Upper lobe of right lung (tissue), 1 donor: ENCODE measurements at places on chromosomes 3 and 15.

DNA sequence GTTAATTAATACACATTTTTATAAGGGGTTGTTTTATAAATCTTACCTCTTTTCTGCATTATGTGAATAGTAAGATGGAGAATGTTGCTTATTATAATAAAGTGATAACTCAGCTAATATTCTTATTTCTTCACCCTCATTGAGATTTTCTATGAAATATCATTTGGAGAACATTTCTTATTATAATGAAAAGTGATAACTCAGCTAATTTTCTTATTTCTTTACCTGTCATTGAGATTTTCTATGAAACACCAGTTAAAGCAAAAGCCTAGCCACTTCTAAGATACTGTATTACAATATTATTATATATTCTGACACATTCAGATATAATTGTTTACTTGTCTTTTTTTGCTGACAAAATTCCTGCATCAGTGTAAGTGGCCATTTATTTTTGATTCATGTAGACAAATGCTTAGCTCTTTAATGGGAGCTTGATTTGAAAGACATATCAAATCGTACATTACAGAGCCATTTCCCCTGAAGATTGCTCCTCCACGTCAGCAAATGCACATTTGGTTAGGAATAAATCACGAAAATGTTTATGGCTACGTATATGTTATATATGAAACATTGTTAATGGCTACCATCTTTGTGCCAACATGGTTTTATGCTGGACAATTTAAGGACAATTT lies 427.5 kb downstream of the CHL1 start:
- no peak for DNase-seq

GRCh38 chr3:44099566-44100297 lies 142.0 kb upstream of the TOPAZ1 start:
- no peak for DNase-seq

DNA sequence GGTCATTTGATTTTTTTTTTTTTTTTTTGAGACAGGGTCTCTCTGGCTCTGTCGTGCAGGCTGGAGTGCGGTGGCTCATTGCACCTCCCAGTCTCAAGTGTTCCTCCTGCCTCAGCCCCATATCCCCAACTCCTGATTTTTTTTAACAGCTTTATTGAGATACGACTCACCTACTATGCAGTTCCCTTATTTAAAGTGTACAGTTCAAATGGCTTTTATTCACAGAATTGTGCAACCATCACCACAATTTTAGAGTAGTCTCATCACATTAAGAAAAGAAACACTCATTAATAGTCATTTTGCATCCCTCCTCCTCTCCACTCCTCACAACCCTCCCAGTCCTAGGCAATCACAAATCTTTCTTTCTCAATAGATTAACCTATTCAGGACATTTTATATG lies 1.9 kb upstream of the TRA2B start:
- no peak for DNase-seq

DNA sequence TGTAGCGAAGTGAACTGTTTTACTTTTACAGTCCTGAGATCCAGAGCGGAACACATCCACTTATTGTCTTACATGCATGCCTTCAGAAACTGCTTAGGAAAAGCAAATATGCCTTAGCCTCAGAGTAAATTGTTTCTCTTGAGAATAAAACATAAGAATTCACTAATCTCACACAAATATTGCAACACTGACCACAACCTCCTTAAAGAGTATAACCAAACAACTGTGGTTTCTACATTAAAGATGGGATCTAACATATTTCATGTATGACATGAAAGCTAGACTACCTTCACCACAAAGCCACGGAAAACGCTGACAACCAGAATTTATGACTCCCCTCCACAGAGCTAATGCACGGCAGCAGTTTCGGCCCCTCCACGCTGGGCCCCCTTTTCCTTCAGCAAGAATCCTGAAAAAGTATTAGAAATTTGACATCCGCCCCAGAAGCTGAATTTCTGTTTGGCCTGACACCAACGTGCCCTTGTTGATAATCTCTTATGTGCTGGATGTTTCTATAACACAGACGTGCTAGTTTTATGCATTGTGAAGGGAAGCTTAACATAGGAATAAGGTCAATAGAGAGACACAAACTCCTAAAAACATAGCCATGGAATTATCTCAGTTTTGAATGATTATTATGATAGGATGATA lies 84.6 kb downstream of the GREM1 start:
- DNase-seq, result no peak

GRCh38 chr15:70432924-70433495 lies 330.3 kb downstream of the UACA start:
- DNase-seq, result no peak

GRCh38 chr3:39132096-39133092 lies 21.0 kb downstream of the CSRNP1 start:
- DNase-seq, result no peak

GRCh38 chr3:128805772-128806171 lies 73.6 kb upstream of the ACAD9 start:
- no peak for DNase-seq

DNA sequence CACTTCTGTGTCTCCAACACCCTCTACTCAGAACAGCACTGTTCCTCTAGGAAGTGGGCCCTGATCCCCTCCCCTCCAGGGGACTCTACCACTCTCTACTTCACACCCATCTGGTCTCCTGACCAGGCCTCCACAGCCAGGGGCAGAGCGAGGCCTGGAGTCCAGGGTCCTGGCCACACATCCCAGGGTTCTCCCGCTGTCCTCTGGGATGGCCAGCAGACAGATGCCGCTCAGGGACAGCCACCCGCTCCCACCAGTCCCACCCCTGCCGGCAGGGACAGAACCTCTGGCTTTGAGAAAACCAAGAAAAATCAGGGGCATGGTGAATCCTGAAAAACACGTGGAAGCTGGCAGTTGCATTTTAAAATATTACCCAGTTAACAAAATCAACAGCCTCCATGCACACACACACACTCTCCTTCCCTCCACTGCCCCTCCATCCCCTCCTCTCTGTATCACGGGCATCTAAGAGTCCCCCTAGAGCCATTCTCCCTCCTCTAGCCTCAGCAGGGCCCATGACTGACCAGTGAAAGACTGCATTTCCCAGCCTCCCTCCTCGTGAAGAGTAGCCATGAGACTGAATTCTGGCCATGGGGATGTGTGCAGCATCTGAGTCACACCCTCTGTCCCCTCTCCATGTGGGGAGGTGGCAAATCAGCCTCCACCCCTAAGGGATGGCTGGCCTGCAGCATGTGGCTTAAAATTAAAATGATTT lies 32.1 kb upstream of the IQSEC1 start:
- DNase-seq, result no peak

GRCh38 chr3:122987736-122988319 lies 39.7 kb downstream of the SEMA5B start:
- DNase-seq, result no peak

GRCh38 chr3:43770426-43771103 lies 79.8 kb downstream of the ABHD5 start:
- peak; percentile 74 for DNase-seq

DNA sequence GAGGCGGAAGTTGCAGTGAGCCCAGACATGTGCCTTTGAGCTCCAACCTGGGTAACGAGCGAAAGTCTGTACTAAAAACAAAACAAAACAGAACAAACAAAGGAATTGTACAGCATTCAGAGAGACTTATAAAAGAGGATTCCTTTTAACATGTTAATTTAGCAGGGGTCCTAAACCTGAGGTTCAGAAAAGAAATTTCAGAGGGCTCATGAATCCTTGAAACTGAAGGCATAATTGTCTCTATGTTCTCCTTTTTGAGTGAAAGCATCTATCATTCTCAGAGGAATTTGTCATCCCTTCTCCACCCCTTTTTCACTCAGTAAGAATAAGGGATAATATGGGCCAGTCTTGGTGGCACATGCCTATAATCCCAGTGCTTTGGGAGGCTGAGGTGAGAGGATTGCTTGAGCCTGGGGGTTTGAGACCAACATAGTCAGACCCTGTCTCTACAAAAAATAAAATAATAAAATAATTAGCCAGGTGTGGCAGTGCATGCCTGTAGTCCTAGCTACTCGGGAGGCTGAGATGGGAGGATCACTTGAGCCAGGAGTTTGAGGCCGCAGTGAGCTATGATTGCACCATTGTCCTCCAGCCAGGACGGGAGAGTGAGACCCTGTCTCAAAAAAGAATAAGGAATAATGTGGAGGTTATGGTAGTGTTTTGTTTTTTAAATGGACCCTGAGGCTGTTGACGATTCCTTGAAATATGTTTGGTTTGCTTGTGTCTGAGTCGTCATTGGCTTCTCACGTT lies 309.1 kb upstream of the C2CD4B start:
- DNase-seq, result no peak

- no peak for DNase-seq
Observed at GRCh38 chr3:116929505-116930222, 220.1 kb downstream of the TUSC7 start.

GRCh38 chr15:91535856-91536500 lies 317.5 kb upstream of the SLCO3A1 start:
- DNase-seq, result no peak

- DNase-seq, result no peak
Observed at GRCh38 chr3:158920371-158920770, 118.5 kb downstream of the MFSD1 start.

DNA sequence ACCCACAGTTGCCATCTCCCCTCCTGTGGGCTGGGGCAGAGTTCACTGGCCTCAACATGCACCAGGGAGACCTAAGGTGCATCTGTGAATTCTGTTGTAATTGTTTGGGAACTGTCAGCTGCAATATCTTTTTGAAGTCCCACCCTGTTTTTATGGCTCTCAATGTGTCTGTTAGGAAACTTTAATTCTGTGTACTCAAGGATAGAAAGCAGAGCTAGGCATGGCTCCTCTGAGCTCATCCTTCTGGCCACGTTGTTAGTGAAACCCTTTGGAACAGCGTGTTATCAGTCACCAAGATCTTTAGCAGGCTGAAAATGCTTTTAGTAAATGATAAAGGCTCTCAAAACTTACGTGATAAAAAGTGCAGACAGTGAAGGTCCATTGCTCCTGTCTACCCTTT lies 33.6 kb upstream of the MTMR10 start:
- no peak for DNase-seq

DNA sequence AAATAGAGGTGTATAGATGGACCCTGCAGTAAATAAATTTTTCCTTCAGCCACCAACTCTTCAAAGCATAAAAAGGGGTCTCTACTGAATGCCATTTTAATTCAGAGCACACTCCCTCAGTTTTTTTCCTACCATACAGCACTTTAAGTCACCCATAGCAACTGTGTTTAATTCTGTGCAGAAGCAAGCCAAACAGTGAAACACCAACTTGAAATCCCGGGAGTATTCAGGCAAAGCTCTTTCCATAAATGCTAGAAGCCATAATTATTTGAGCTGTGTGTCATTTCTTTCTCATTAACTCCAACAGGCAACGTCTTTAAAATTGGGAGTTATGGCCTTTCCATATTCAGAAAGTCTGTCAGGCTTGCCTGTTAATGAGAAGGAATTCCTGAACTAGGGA lies 562.1 kb downstream of the GRM7 start:
- no peak for DNase-seq

DNA sequence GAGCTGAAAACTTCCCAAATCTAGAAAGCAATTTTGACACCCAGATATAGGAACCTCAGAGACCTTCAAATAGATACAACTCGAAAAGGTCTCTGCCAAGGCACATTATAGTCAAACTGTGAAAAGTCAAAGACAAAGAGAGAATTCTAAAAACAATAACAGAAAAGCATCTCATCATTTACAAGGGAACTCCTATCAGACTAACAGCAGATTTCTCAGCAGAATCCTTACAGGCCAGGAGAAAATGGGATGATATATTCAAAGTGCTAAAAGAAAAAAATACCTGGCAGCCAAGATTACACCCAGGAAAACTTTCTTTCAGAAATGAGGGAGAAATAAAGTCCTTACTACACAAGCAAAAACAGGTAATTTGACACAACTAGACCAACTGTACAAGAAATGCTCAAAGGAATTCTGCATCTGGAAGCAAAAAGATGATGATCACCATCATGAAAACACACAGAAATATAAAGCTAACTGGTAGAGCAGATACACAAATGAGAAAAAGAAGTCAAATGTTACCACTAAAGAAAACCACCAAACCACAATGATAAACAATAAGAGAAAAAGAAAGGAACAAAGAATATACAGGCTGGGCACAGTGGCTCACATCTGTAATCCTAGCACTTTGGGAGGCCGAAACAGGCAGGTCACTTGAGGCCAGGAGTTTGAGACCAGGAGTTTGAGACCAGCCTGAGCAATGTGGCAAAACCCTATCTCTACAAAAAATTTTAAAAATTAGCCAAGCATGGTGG lies 50.4 kb downstream of the ADAM10 start:
- no peak for DNase-seq

- no peak for DNase-seq
Observed at GRCh38 chr3:39126532-39127071, 19.1 kb downstream of the TTC21A start.

- peak; percentile 68 for DNase-seq
Observed at GRCh38 chr3:138124706-138125355, 7.4 kb downstream of the A4GNT start.

GRCh38 chr3:125958511-125959316 lies 10.3 kb upstream of the ROPN1B start:
- DNase-seq, result peak; percentile 54

DNA sequence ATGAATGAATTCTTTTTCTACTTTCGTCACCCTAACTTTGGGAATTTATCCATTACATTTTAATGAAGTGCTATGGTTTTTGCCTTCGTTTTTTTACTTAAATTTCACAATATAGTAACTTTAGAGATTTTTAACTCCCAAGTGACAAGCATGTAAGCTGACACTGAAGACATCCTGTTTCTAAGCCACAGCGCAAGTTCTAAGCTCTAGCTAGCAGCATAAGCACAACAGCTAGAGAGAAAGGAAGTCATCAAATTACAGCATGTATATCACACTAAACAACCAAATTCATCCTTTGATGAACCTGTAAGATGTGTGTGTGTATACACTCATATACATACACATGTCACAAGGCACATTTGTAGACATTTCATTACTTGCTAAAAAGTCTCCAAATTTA lies 119.3 kb downstream of the P3H2 start:
- no peak for DNase-seq

DNA sequence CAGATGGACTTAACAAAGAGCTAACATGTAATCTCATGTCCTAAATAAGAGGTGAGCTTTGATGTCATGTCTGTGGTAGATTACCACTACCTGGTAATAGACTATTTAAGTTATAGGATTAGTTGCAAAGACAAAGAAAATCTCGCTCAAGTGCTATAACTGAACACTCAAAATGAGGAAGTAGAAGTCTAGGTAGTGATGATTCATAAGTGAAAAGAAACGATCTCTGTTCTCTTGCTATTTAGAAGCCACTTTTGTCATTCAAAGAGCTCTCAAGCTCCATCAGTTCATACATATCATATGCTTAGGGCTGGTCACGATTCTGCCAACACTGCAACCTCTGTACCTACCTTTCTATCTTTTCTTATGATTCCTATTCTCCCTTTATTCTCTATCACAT lies 110.9 kb downstream of the EDEM1 start:
- DNase-seq, result no peak

- no peak for DNase-seq
Observed at GRCh38 chr15:70531576-70531975, 231.8 kb downstream of the UACA start.

GRCh38 chr15:69908060-69908459 lies 189.7 kb downstream of the TLE3 start:
- DNase-seq, result no peak

DNA sequence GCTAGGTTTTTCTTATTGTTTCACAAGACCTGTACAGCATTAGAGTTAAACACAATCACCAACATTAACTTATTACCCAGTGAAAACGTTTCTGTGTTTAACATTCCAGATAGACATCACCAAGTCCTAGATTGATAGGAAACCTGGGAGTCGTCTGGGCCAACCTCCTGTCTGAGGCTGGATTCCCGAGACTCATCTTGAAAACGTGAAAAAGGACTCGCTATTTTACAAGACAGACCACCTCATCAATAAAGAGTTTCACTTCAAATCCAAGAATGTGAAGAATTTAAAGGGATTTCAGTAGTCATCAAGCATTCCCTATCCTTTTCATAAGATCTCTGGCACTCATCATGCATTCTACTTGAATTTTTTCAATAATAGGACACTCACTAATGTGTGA lies 626.6 kb downstream of the MCTP2 start:
- DNase-seq, result no peak
